Naive B cell (primary cell): ENCODE measurements at places on chromosomes 7 and 10. TPM values are rescaled to one million over a fixed set of nuclear protein-coding genes. Genes with fewer than 3 reads are reported as not detected.

DNA sequence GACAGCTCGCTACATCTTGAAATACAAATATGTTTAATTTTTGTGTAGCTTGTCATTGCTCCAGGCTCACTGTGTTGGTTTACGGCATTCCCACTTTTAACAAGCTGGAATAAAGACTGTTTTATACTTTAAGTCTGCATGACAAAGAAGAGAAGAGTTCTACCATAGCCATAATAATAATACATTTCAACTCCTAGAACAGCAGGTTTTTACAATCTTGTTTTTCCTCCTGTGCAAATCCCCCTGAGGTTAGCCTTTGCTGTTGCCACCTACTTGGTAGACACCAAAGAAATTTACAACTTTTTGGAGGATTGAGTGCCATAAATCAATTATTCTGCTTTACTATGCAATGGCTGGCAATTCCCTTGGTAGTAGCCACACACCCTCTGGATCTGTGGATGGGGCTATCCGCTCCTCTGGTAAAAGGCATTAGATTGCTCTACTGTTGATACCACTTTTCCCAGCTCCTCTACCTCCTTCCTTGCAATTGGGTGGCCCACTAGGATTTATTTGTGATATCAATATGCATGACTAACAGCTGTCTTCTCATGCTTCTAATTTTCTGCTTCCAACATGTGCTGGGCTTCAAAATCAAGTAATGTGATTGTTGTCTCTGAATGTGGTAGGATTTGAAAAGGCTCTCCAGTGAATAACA, 60.2 kb downstream of the SFMBT2 start:
- H3K27ac ChIP-seq, result no peak overlapping the region
- peaks cover 7% of the 10 kb centered on the region for H3K4me1 ChIP-seq
- H3K4me3 ChIP-seq, result no peak overlapping the region
- no peak for DNase-seq
- H3K27me3 ChIP-seq, result no peaks in the 10 kb centered on the region
- no peaks in the 10 kb centered on the region for H3K36me3 ChIP-seq

DNA sequence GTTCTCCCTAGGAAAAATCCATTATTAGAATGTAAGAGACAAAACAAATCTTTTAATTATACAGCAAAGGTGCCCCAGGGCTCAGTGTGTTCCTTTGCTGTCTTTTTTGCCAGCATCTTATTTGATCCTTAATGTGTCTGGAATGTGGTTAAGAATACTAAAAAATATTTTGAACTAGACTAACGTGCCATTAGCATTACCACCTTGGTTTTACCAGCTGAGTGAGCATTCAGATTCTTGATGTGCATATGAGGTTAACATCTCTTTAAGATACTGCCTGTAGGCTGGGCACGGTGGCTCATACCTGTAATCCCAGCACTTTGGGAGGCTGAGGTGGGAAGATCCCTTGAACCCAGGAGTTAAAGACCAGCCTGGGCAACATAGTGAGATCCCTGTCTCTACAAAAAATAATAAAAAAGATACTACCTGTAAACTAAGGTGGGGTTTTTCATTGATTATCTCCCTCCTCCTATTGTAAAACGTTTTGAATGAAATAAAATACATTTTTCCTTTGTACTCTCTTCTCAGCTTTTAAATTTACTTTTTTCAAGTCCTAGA, 96.6 kb downstream of the CCNY start:
- H3K4me3 ChIP-seq, result no peak overlapping the region
- no peak for DNase-seq
- peaks cover 47% of the 10 kb centered on the region for H3K4me1 ChIP-seq
- no peak overlapping the region for H3K27ac ChIP-seq

DNA sequence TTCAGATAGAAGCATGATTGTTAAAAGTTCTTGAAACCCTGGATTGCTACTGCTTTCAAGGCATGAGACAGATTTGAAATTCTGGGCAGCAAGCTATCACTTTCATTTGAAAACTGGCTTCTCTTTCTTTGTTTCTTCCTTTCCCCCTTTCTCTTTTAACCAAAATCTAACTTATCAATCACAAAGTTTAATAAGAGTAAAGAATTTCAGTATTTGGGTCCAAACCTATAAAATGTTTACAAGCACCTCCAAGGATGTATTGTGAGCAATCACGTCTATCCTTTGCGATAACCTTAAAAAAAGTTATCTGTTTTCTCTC, 21.6 kb upstream of the RPA3 start:
- no peak for DNase-seq
- H3K27me3 ChIP-seq, result no peaks in the 10 kb centered on the region
- peaks cover 7% of the 10 kb centered on the region for H3K4me1 ChIP-seq
- H3K27ac ChIP-seq, result peak overlapping the region; percentile 44

GDF2 gene
- not detected for polyA plus RNA-seq

NOS3 gene
- 0.29 TPM for polyA plus RNA-seq

DNA sequence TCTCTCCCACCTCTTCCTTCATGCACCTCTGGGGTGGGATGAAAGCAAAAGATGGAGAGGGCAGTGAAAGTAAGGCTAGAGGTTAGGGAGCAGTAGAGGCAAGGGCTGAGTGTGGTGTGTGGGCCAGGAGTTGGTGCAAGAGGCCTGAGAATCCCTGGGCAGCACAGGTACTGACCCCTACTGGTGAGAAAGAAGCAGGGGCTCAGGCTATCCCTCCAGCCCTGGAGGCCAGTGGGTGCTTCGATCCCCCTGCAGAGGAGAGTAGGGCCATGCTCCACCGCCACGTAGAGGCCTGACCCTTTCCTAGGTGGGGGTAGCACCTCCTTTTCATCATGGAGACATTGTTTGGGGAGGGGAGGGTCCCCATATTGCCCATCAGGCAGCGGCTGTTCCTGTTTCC, 9.8 kb downstream of the CDHR1 start:
- DNase-seq, result no peak
- peaks cover 36% of the 10 kb centered on the region for H3K27me3 ChIP-seq
- H3K4me1 ChIP-seq, result no peaks in the 10 kb centered on the region
- no peak overlapping the region for H3K27ac ChIP-seq

CACNA2D1 gene
- not detected for polyA plus RNA-seq

OLAH gene
- not detected for polyA plus RNA-seq

NRAP gene
- not detected for polyA plus RNA-seq

- no peak for DNase-seq
- no peak overlapping the region for H3K4me3 ChIP-seq
- H3K36me3 ChIP-seq, result no peaks in the 10 kb centered on the region
- no peak overlapping the region for H3K27ac ChIP-seq
- no peaks in the 10 kb centered on the region for H3K4me1 ChIP-seq
These were observed 45.5 kb upstream of the TMEM140 start for GRCh38 chr7:135102372-135102771.

GRCh38 chr10:1615186-1615954, 122.0 kb downstream of the ADARB2 start:
- H3K27me3 ChIP-seq, result peaks cover 21% of the 10 kb centered on the region
- H3K27ac ChIP-seq, result no peak overlapping the region
- no peak for DNase-seq
- H3K4me1 ChIP-seq, result peaks cover 8% of the 10 kb centered on the region
- peaks cover 8% of the 10 kb centered on the region for H3K36me3 ChIP-seq

GRCh38 chr7:11753433-11753832, 78.6 kb downstream of the THSD7A start:
- no peak overlapping the region for H3K4me3 ChIP-seq
- H3K27ac ChIP-seq, result no peak overlapping the region
- H3K4me1 ChIP-seq, result no peaks in the 10 kb centered on the region
- H3K36me3 ChIP-seq, result no peaks in the 10 kb centered on the region
- no peak for DNase-seq

DNA sequence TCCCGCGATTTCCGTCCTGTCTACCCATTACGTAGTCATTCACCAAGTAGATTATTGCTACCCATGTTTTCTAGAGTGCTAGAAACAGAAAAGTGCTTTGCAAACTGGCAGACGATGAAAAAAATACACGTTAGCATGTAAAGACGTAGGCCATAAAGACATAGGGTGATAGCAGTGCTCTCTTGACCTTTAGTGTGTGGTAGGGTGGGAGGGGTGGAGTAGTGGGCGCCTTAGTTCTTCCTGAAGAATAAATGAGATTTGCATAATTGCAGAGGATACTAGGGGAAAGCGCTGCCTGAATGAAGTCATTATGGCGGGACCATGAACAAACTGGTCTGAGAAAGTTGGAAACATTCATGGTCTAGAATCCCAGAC, 948 bp downstream of the ZNF485 start:
- peaks cover 23% of the 10 kb centered on the region for H3K4me1 ChIP-seq
- peaks cover 31% of the 10 kb centered on the region for H3K36me3 ChIP-seq
- DNase-seq, result no peak
- peak overlapping the region; percentile 20 for H3K27ac ChIP-seq
- peak overlapping the region; percentile 88 for H3K4me3 ChIP-seq

GRCh38 chr10:62437696-62438095, 63.5 kb downstream of the ZNF365 start:
- peaks cover 4% of the 10 kb centered on the region for H3K4me1 ChIP-seq
- H3K27me3 ChIP-seq, result peaks cover 15% of the 10 kb centered on the region
- H3K36me3 ChIP-seq, result no peaks in the 10 kb centered on the region
- H3K27ac ChIP-seq, result no peak overlapping the region
- no peak overlapping the region for H3K4me3 ChIP-seq

HOGA1 gene
- not detected for polyA plus RNA-seq

TFR2 gene
- 0.67 TPM for polyA plus RNA-seq
